Breast epithelium (tissue), 4 donors: ENCODE measurements at places on chromosomes 3 and 15. TPM values are rescaled to one million over a fixed set of nuclear protein-coding genes. Genes with fewer than 3 reads are reported as not detected.

DNA sequence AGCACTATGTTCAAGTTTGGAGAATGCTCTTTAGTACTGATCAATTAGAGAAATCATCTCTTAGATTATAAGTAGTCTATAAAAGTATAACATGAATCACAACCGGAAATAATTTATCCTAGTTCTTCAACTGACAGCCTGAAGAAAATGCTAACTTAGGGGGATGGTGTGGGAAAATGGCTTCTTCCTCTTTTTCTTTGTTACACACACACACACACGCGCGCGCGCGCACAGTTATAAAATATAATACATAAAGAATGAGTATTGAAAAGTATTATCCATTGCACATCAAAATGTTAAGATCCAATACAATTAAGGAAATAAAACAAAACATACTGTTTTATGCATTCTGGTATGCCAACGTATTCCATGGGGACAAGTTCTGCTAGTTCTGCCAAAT is 11.2 kb upstream of the GTF2A2 start:
- H3K36me3 ChIP-seq, result peaks cover 7% of the 10 kb centered on the region
- DNase-seq, result no peak

GRCh38 chr15:83115831-83116565 is 8.6 kb downstream of the TM6SF1 start:
- no peak for DNase-seq
- H3K27ac ChIP-seq, result no peak overlapping the region
- no peaks in the 10 kb centered on the region for H3K27me3 ChIP-seq
- H3K4me3 ChIP-seq, result no peak overlapping the region
- H3K4me1 ChIP-seq, result no peaks in the 10 kb centered on the region

Gene LTK
- total RNA-seq, result 0.29 TPM

DNA sequence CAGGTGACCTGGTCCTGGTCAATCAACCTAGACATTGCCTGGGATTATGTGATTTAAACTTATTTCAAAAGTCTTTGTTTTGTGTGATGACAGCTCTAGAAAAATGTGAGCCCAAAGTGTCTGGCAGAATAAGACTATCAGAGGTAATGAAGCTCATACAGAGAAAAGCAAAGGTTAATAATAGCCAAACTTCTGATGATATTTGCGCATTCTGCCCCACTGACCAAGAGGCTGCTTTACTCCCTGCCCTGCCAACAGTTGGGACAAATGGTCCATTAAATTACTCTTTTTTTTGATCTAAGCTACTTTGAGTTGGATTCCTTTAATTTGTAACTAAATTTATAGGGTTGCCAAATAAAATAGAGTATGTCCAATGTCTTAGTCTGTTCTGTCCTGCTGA is 911.2 kb downstream of the MCTP2 start:
- DNase-seq, result no peak
- no peak overlapping the region for H3K27ac ChIP-seq
- no peak overlapping the region for H3K4me3 ChIP-seq
- H3K4me1 ChIP-seq, result no peaks in the 10 kb centered on the region
- no peaks in the 10 kb centered on the region for H3K36me3 ChIP-seq
- H3K27me3 ChIP-seq, result no peaks in the 10 kb centered on the region

DNA sequence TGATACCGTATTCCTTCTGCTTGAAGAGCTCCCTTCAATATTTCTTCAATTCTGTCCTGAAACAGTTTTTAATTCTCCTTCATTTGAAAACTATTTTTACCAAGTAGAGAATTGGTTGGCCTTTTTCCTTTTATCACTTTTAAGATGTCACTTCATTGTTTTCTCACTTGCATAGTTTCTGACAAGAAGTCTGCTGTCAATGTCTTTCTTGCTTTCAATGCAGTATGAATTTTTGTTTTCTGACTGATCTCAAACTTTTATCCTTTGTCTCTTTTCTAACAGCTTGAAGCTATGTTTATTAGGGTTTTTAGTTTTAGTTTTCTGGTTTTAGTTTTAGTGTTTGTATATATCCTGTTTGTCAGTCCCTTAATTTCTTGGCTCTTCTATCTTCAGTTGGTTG is 364.8 kb upstream of the TPRG1 start:
- H3K36me3 ChIP-seq, result no peaks in the 10 kb centered on the region
- no peak overlapping the region for H3K4me3 ChIP-seq
- H3K4me1 ChIP-seq, result no peaks in the 10 kb centered on the region
- no peaks in the 10 kb centered on the region for H3K27me3 ChIP-seq

Gene FBXO45
- total RNA-seq, result 5.6 TPM

DNA sequence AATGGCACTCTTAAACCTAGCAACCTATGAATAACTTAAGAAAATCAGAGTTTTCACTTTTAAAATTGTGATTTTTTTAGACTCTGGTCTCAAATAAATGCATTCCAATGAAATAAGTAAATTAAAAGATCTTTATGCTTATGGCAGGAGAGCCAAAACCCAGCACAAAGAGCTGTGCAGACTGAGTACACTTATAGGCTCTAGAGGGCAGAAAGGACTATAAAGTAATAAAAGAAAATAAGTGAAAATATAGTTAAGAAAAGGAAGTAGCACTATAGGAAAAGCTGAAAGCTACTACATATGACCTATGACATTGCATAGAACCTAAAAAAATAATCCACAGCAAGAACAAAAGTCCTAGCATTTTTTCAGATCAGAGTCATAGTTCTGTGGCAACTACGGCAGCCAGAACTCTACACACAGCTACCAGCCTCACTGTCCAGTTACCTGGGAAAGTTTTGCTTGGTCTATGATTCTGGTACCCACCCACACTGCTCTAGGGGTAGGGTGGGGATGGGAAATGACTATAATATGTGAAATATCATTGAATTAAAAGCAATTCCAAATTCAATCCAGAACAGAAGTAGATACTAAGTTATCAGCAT is 30.5 kb downstream of the CLASP2 start:
- H3K27me3 ChIP-seq, result no peaks in the 10 kb centered on the region
- no peaks in the 10 kb centered on the region for H3K36me3 ChIP-seq
- H3K4me1 ChIP-seq, result no peaks in the 10 kb centered on the region
- no peak for DNase-seq

GRCh38 chr15:59237119-59237855 is 30.6 kb downstream of the LDHAL6B start:
- no peaks in the 10 kb centered on the region for H3K36me3 ChIP-seq
- no peaks in the 10 kb centered on the region for H3K4me1 ChIP-seq
- no peak overlapping the region for H3K27ac ChIP-seq
- no peak overlapping the region for H3K4me3 ChIP-seq
- H3K27me3 ChIP-seq, result no peaks in the 10 kb centered on the region

Gene SLC15A2
- 2.2 TPM for total RNA-seq

- no peak for DNase-seq
- no peaks in the 10 kb centered on the region for H3K27me3 ChIP-seq
- H3K27ac ChIP-seq, result no peak overlapping the region
- no peaks in the 10 kb centered on the region for H3K4me1 ChIP-seq
Measured at GRCh38 chr3:21752749-21753347, 1.8 kb upstream of the ZNF385D start.

Gene ARGFX
- not detected for total RNA-seq

- H3K4me3 ChIP-seq, result no peak overlapping the region
- H3K4me1 ChIP-seq, result no peaks in the 10 kb centered on the region
- H3K36me3 ChIP-seq, result no peaks in the 10 kb centered on the region
Measured at GRCh38 chr15:68354923-68355322, 77.0 kb downstream of the ITGA11 start.

- no peaks in the 10 kb centered on the region for H3K27me3 ChIP-seq
- no peak overlapping the region for H3K27ac ChIP-seq
- H3K4me1 ChIP-seq, result no peaks in the 10 kb centered on the region
- DNase-seq, result no peak
Measured at GRCh38 chr3:2615080-2615479, 495.1 kb downstream of the IL5RA start.

GRCh38 chr3:36674816-36675215 is 89.5 kb downstream of the DCLK3 start:
- no peak overlapping the region for H3K27ac ChIP-seq
- no peaks in the 10 kb centered on the region for H3K27me3 ChIP-seq
- DNase-seq, result no peak

DNA sequence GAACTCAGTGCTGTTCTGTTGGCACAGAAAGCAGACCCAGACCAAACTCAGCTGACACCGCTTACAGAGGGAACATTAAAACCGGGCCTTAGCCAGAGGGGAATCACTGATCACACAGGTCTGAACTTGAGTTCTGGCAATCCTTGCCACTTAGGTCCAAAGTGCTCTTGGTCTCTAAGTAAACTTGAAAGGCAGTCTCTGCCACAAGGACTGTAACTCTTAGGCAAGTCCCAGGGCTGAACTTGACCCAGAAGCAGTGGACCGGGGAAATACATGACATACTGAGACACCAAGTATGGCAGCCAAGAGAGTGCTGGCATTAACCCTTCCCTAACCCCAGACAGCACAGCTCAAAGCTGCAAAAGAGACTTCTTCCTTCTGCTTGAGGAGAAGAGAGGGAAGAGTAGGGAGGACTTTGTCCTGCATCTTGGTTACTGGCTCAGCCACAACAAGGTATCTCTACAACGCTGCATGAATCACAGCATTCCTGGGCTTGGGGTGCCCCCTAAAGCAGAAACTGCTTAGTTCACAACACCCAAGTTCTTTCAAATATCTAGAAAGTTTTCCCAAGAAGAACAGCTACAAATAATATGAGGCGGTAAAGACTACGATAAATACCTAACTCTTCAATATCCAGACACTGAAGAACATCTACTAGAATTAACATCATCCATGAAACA is 32.5 kb downstream of the NAALADL2 start:
- no peak for DNase-seq
- no peak overlapping the region for H3K4me3 ChIP-seq
- H3K4me1 ChIP-seq, result no peaks in the 10 kb centered on the region
- H3K27me3 ChIP-seq, result no peaks in the 10 kb centered on the region
